ENCODE measurements at places on chromosomes 12 and 14. TPM values are rescaled to one million over a fixed set of nuclear protein-coding genes. Genes with fewer than 3 reads are reported as not detected.
A peak's percentile ranks its signal among the peaks of the same experiment; 100 is the strongest.

GRCh38 chr12:124679533-124680371 lies 112.3 kb upstream of the NCOR2 start:
- peak; percentile 45 for DNase-seq

- peak; percentile 70 for DNase-seq
Observed at GRCh38 chr12:12983420-12984035, 16.5 kb downstream of the HEBP1 start.

DNA sequence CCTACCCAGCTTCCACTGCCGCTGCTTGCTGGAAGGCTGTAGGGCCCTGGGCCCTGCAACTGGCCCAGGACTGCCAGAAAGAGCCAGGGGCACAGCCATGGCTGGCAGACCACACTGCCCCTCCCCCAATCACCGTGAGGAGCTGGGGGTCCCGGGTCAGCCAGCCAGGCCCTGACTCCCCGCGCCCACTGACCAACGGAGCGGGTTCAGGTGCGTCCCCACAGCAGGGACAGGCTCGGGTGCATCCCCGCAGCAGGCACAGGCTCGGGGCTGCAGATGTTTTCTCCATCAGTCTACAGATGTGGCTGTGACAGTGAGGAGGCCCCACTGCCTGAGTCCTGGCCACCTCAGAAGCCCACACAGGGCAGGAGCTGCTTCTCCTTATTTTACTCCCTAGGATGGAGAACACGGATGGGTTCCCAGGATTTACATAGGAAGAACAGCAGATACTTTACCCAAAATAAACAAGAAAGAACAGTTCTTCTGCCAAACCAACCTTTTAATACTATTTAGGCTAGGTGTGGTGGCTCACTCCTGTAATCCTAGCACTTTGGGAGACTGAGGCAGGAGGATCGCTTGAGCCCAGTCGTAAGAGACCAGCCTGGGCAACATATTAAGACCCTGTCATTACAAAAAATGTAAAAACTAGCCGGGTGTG lies 61.1 kb downstream of the TESC start:
- no peak for DNase-seq

DNA sequence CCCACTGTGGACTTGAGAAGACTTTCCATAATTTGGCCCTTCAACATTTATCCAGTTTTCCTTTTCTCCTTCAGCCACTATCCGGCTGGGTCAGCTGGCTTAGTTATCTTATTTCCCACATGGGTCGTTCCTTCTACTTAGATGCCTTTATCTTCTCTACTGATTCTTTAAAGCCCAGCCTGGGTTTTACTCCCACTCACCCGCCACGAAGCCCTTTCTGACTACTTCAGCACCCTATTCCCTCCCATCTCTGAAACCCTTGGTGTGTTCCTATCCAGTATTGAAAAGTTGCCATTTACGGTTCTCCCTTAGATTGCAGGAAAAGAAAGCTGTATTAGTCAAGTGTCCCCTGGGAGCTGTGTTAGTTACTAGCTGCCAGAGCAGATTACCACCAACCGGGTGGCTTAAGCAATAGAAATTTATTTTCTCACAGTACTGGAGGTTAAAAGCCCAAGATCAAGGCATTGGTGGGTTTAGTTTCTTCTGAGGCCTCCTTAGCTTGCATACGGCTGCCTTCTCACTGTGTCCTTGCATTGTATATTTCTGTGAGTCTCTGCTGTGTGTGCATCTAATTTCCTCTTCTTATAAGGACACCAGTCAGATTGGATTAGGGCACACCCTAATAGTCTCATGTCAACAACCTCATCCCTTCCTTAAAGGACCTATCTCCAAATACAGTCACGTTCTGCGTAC lies 105.5 kb downstream of the GPATCH2L start:
- DNase-seq: peak; percentile 21

The KCNH3 gene
- total RNA-seq: under 0.01 TPM

The TSFM gene
- 25.5 TPM for total RNA-seq

DNA sequence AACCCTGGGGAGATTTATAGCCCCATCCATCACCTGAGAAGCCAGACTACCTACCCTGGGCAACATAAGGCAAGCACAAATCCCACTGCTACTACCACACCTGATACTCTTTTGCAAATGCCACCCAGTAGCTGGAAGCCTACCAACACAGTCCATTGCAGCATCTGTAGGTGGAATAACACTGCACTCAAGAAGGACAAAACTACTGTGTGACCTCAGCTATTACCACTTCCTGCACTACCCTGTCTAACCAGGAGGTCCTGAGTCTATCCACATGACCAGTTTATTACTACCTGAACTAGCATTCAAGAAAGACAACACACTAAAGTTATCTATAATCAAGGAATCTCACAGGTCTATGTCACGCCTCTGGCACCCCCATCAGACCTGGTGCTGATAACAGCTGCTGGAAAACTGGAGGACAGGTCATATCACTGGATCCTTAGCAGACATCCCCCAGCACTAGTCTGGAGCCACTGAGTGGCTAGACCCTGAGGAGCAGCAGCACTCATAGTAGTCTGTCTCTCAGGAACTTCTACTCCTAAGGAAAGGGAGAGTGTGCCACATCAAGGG lies 2.9 kb upstream of the CLEC1A start:
- no peak for DNase-seq

The PTPRO gene
- total RNA-seq: under 0.01 TPM

DNA sequence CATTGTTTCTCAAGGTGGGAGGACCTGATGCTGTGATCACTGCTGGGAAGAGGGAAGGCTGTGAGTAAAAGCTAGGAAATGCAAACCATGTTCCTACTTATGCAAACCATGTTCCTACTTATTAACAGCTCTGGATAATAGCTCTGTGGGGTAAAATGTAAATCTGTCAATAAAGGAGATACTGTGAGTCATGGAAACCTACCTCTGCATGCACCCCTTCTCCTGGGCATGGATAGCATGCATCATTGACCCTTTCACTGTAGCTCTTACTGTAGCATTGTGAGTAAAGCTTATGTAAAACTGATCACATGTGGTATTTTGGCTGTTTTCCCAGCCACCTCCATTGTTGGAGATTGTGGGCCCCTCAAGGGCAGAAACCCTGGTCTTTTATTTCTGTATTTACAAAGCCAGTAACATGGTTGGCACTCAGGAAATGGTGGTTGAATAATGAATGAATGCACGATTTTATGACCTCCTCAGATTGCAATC lies 253.7 kb downstream of the GRIN2B start:
- no peak for DNase-seq

GRCh38 chr14:84783511-84783910 lies 746.4 kb upstream of the FLRT2 start:
- DNase-seq: no peak

DNA sequence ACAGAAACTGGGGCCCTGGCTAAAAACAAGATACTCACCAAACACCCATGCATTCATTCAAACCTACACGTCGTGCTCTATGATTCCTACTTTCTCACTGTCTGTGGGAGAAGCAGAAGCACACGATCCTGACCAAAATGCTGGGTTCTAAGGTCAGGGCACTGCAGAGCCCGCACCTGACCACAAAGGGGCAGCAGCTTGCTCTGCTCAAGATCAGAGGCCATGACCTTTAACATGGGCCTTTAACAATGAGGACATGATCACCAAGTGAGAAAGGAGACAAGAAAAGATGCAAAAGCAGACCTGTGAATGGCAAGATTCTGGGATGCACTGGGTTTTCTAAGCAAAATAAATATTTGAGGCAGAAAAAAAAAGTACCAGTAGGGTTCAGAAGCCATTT lies 40.1 kb upstream of the VPS33A start:
- DNase-seq: no peak

GRCh38 chr14:94775091-94775870 lies 5.4 kb upstream of the GSC start:
- DNase-seq: no peak

GRCh38 chr12:64171715-64172114 lies 50.4 kb downstream of the KICS2 start:
- DNase-seq: no peak

DNA sequence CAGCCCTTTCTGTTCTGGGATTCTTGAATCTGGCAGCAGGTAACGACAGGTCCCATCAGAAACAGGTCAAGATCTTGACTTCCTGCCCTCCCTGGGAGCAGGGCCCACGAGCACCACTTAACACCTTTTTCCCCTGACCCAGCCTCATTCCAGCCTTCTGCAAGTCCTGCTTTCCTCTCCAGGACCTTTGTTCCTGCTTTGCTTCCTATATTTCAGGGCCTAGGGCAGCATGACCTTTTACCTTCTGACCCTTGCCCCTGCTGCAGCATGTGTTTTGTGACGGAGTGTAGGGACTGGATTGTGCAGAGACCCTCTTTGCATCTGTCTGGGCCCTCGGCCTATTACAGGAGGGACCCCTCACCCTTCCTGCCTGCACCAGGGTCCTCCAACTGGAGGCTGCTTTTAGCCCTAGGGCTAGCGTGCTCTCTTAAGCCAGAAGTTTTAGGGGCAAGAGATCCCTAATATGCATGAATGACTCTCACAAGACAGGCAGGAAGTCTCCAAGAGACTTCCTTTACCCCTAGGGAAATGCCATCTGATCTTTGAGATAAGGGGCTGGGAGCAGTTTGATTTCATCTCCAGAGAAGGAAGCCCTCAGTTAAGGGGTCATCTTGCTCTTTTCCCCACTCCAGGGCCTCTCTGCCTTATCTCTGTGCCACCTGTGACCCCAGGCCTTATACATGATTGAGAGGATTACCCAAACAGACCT lies 209.4 kb upstream of the BCL2L14 start:
- no peak for DNase-seq

The SIX4 gene
- total RNA-seq: 8.7 TPM

DNA sequence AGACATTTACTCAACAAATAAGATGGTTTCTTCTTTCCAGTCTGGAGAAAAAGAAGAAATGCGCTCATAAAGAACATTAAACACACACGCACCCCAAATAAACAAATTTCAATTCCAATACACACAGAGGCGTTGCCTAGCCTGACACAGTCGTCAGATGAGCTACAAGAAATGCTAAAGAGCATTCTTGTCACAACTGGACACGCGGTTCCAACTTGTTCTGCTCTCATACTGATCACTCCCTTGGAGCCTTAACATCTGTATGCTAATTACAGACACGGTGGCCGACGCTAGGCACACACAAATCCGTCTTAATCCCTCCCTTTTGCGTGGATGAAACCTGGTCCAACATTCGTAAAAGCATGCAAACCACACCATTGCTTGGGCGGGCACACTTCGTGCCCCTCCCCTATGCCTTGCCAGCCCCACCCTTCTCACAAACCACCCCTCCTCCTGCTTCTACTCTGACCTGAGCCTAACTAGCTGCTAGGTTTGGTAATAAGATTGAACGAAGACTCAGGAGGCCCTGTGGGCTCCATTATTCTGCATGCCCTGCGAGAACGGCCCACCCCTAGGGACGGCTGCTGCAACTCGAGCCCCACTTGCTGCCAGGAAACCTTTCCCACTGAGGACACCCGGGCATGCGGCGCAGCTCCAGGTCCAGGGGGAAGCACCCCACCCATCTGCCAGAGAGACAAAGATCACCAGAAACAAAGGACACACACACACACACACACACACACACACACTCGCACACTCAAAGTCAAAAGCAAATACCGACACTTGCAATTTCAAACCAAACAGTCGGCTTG lies 1.2 kb downstream of the KCNK10 start:
- DNase-seq: no peak

- no peak for DNase-seq
Observed at GRCh38 chr12:23887055-23887835, 62.2 kb downstream of the SOX5 start.

DNA sequence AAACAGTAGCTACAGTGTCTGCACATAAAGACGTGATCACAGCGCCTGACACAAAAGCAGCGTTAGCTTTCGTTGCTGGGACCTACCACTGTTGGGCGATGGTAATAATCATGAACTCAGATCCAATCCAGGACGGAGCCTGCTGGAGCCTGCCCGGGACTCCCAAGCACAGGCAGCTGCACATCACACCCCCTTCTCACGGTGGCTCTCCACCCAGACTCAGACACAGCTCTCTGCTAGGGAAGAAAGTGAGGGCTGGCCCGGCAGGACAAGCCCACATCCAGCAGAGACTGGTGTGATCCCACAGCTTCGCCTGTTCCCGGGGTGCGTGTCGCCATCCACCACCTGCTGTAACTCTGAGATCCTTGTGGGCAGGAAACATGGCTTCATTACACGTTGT lies 49.9 kb upstream of the FOXN3 start:
- no peak for DNase-seq

The B4GALNT3 gene
- under 0.01 TPM for total RNA-seq

GRCh38 chr12:51827925-51828818 lies 20.3 kb downstream of the FIGNL2 start:
- peak; percentile 16 for DNase-seq

The AMDHD1 gene
- not detected for total RNA-seq

- no peak for DNase-seq
Observed at GRCh38 chr12:110282956-110283817, 2.1 kb downstream of the ATP2A2 start.

- DNase-seq: peak; percentile 63
Observed at GRCh38 chr14:41549821-41550607, 56.7 kb upstream of the LRFN5 start.

- DNase-seq: peak; percentile 56
Observed at GRCh38 chr14:53571641-53572328, 384.8 kb downstream of the BMP4 start.

DNA sequence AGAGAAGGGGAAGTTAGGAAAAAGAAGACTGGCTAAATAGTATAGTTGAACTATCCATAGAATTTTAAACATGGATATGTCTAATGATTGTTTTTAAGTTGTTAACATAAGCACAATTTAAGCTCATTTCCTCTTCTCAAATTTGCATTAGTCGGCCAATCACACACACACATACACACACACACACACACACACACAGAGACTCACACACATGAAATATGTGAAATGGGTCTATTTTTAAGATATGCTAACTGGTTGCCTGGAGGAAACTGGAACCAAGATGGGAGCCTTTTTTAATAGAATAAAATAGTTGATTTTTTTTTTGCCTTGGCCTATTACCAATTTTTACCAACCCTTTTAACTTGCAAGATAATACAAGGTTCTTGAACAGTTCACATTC lies 24.0 kb upstream of the STYK1 start:
- DNase-seq: no peak

- DNase-seq: peak; percentile 42
Observed at GRCh38 chr12:27013611-27014084, 536 bp downstream of the TM7SF3 start.

DNA sequence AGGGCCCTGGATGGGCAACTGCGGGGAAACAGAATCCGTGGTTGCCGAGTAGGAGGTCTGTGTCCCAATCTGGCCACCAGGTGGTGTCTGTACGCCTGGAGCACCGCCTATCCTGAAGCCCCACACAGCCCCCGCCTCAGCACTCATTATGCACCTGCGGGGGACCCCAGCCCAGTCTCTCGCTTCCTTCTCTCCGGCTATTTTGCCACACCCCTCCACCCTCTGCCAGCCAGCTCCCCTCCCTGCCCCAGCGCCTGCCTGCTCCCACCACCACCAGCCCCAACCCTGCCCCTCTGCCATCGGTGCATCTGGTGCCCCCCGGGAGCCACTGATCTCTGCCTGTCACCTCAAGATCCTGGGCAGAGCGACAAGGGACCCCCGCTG lies 2.2 kb upstream of the NXPH4 start:
- peak; percentile 61 for DNase-seq

DNA sequence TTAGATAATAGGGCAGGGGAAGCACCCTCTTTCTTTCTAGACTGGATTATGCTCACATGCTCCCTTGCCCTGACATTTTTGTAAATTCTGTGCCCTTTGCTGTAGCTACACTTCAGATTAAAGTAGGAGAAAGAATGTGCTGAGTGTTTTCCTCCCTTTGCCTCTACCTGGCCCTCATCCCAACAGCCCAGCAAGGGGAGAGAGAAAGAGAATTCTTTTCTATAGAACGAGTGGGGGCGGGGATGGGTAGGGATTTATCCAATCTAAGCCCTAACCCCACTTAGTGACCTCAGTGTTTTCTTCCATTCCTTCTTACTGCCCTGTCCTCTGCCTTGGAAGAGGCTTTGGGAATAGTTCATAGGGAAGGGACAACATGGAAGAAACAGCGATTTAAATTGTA lies 13.5 kb downstream of the GPR84 start:
- DNase-seq: no peak

- DNase-seq: no peak
Observed at GRCh38 chr14:65425885-65426284, 13.4 kb downstream of the FUT8 start.
